ENCODE measurements at places on chromosomes 6 and 20.

GRCh38 chr6:33359331-33359730 is 32.3 kb upstream of the KIFC1 start:
- no peak for ATAC-seq

DNA sequence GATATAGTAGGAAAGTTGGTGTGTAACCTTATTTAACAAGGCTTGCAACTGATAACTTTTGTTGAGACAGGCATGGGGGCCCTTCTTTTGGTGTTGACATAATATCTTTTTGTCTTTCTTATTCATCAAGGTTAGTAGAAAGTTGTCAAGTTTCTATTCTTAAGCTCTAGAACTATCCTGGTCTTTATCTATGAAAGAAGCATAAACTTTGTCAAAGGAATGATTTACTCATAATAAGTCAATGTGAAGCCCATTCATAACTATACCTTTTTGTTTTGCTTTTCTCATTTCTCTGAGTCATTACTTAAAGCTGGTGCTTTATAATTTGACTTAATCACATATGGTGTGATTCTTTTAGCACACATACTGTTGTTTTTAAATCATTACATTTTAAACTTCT is 312.4 kb downstream of the UTRN start:
- ATAC-seq, result no peak

- ATAC-seq, result no peak
These were observed 155.3 kb upstream of the ZNF217 start for GRCh38 chr20:53748821-53749421.

DNA sequence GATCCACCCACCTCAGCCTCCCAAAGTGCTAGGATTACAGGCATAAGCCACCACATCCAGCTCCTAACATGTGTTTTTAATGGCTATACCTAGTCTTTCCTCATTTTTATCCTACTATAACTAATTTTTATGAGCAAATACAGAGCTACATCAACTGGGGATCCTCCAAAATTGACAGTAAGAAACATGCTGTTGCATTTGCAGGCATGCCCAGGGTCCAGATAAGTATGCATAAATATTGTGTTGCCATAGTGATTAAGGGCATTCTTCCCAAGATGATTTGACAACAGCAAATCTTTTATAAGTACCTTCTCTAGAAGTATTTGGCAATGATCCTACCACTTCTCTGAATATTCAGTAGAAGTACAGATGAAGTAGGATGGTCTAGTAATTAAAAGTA is 41.9 kb upstream of the MOXD1 start:
- ATAC-seq, result no peak

DNA sequence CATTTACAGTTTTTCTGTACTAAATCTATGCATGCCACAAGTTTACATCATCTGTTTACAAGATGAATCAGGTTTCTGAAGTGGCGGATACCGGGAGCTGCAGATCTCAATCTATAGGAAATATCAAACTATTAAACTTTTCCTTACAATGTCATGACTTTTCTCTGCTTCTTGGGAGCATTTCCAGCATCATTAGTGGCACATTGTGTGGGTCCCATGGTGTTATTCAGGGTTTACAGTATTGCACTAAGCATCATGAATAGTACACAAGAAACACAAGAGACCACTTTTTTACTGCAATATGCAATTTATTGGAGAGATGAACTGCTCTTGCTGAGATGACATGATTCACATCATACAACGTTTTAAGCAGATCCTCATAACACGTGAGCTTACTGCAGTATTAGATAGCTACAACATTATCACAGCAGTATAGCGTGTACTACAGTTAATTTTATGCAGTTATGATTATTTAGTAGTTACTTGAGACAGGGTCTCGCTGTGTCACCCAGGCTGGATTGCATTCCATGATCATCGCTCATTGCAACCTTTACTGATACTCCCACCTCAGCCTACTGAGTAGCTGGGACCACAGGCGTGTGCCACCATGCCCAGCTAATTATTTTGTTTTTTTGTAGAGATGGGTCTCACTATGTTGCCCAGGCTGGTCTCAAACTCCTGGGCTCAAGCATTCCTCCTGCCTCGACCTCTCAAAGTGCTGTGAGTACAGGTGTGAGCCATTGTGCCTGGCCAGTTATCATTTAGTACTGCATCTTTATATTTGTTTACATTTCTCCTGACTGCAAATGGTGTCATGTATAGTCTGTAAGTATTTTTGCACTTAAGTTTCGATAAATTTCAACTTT is 18.4 kb downstream of the BLTP3A start:
- no peak for ATAC-seq

DNA sequence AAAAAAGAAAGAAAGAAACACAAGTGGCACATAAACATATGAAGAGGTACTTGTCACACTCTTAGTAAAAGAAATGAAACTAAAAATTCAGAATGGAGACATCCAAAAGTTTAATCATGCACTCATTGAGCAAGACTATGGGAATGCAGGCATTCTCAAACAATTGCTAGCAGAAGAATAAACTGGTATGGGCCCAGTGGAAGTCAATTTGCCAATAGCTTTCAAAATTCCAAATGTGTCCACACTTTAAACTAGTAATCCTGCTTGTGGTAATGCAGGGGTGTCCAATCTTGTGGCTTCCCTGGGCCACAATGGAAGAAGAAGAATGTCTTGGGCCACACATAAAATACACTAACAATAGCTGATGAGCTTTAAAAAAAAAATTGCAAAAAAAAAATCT is 97.4 kb downstream of the EPB41L2 start:
- ATAC-seq, result no peak

DNA sequence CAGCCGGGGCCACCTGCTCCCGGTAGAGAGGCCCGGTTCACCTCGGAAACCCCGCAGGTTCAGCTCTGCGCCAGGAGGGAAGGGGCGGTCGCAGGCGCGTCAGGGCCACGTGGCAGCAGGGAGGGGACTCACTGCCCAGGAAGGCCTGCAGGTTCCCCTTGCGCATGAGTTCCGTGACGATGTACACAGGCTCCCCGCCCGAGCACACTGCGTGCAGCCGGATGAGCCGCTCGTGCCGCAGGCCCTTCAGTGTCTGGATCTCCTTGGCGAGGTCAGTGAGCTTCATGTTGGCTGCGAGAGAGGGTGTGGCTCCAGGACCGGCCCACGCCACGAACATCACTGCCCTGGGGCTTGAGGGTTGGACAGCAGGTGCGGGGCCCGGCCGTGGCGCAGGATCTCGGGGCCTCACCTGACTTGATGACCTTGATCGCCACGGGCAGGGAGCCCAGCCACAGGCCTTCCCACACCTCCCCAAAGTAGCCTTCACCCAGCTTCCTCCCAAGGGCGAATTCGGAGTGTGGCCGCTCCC is 4.9 kb upstream of the PTK6 start:
- no peak for ATAC-seq

GRCh38 chr6:165129086-165129485 is 180.3 kb downstream of the C6orf118 start:
- ATAC-seq, result no peak

DNA sequence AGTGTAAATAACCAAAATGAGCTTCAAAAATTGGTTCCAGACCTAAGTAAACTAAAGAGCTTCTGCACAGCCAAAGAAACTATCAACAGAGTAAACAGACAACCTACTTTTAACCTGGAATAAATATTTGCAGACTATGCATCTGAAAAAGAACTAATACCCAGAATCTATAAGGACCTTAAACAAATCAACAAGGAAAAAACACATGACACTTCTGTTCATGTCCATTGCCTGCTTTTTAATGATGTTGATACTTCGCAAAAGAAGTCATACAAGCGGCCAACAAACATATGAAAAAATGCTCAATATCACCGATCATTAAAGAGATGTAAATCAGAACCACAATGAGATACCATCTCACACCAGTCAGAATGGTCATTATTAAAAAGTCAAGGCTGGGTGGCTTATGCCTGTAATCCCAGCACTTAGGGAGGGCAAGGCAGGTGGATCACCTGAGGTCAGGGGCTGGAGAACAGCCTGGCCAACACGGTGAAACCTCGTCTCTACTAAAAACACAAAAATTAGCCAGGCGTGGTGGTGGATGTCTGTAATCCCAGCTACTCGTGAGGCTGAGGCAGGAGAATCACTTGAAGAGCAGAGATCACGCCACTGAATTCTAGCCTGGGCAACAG is 42.5 kb upstream of the DST start:
- no peak for ATAC-seq

DNA sequence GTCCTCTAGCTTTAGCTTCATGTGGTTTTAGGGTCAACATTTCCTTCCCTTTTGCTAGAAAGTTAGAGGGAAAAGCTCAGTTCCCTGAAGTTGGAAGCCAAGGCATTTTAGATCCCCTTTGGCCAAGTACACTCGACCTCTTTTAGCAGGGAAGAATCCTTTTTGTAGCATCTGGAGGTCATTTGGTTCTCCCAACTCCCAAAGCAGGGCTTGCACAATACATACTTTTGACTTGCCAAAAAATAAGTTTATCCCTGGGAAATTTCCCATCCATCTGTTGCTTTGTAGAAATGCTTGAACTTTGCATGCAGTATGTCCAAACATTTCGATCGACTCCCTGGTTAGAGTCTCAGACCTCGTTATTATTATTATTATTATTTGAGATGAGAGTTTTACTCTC is 4.6 kb upstream of the EDEM2 start:
- ATAC-seq, result no peak

GRCh38 chr6:17703256-17703694 is 3.5 kb downstream of the NUP153 start:
- no peak for ATAC-seq

DNA sequence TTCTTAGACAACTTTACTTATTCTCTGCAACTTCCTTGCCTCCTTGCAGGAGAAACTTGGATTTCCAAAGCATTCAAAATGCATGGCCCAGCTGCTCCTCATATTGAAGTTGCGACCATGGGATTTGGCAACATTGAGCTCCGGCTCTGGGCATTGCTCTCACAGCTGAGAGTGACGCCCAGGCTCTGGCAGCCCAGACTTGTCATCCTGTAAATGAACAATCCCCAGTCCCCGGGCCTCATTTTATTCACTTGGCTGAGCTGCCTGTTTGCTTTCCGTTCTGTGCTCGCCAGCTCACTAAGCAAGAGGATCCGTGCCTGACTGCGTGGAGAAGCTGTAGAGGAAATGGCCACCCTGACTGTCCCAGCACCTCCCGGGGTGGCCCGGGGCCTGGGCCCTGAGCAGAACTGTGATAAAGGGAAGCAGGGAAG is 119.5 kb upstream of the CD93 start:
- peak; percentile 81 for ATAC-seq

DNA sequence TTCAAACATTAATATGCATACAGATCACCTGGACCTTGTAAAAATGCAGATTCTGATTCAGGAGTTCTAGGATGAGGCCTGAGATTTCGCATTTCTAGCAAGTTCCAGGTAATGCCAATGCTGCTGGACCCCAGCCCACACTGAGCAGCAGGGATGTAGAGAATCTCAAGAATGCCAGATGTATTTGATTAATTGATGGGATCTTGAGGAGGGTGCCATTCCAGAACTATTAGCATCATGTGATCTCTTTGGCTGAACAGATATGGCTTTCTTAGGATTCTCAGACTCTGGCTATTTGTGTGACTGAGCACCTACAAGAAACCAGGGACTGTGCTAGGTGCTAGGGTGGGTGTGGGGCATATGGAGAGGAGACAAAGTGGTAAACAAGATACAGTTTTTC is 16.5 kb upstream of the SNX3 start:
- no peak for ATAC-seq

DNA sequence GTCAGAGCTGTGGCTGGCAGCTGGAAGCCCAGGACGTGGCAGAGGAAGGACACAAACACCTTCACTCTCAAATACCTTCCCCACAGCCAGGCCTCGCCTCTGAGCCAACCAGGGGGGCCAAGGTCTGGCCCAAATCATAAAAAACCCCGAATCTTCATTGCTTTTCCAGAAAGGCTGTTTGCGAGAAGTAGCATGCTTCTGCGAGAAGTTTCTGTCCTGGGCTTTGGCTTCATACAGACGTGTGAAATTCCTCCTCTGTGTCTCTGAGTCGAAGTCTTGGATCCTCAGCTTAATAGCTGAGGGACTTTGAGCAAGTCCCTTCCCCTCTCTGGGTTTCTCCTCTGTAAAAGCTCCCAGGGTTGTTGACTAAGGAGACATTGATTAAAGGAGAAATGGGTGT is 63.0 kb downstream of the CHMP4B start:
- no peak for ATAC-seq

DNA sequence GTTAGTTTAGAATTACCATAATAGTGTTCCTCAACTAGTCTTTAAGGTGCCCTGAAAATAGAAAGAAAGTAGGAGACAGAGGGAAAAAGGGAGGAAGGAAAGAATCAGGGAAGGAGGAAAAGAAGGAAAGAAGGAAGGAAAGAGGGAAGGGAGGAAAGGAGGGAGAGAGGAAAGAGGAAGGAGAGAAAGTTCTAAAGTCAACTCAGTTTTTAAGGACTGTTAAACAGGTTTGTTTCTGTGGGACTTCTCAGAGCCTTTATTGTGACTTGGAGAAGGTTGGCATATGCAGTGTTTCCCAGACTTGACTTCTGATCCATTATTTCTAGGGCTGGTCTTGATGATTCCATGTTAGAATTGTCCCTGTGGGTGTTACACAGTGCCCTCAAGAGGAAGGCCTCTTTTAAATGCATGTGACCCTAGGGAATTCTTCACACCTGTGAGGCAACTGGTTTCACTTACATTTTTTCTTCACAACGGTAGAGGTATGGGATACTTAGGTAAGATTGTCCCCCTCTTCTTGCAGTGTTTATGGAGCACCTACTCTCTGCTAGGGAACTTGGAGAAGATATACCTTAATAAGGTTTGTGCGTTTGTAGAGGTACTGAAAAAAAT is 132.7 kb upstream of the GMDS start:
- no peak for ATAC-seq

DNA sequence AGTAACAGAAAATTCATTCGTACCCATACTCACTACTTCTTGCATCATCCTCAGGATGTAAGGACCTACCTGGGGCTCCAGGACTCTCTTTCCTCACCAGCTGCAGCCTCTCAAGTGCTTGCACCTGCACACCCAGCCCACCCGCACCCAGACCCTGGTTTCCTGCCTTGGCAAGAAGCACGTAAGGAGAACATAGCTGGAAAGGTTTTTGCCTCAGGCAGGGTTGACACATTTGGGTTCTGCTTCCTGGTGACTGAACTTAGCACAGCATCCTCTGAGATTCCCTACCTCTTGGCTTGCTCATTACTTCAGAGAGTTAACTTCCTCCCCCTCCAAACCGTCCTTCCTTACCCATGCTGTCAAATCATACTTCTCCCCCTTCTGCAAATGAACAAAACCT is 556.9 kb downstream of the CD83 start:
- no peak for ATAC-seq

DNA sequence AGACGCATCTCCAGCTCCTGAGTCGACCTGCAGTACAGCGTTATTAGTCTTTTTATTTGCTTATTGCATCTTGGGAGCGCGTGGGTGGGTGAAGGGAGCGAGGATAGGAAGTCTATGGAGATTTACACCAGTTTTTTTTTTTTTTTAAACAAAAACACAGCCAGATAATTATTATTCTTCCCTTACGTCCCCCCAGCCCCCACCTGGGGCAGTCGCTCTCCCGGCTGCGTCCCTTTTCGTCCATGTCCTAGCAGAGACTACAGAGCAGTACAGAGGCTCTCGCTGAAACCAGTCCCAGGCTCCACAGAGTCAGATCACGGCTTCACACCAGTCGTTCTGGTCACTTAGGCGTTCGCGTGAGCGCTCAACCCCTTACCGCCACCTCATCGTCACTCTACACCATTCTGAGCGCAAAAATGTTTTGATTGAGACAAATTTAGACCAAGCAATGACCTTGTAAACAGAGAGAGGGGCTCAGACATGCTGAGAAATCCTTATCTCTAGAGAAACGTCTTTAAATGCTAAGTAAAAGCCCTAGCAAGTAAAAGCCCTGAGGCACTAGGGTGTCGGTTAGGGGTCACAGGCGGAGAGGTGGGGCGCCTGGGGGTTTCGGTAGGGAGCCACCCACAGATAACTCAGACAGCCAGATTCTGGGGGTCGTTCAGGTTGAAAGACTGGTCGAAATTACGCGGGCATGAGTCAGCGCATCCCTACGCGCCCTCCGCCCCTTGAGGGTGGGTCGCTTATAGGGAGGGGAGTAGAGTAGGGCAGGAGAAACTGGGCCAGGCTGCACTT is 975 bp upstream of the PPT2 start:
- peak; percentile 63 for ATAC-seq

Data from motor neuron (in vitro differentiated cells).